ENCODE measurements at places on chromosomes 12 and 14. TPM values are rescaled to one million over a fixed set of nuclear protein-coding genes. Genes with fewer than 3 reads are reported as not detected.

DNA sequence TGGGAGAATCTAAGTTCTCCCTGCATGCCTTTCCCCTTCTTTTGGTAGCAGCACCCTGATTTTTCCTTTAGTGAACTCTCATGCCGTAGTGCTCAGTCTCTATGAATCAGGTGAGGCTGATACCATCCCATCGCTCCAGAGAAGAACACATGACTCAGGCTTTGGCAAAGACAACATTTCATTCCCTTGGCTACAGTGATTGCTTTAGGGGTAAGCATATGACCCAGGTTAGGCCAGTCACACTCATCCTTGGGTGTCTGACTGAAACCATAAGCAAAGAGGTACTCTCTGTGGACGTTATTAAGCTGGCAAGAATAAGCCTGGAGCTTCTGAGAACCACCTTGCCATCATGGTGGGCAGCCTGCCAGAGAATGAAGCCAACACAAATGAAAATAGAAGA lies 141.8 kb downstream of the MYRFL start:
- no peak for DNase-seq

DNA sequence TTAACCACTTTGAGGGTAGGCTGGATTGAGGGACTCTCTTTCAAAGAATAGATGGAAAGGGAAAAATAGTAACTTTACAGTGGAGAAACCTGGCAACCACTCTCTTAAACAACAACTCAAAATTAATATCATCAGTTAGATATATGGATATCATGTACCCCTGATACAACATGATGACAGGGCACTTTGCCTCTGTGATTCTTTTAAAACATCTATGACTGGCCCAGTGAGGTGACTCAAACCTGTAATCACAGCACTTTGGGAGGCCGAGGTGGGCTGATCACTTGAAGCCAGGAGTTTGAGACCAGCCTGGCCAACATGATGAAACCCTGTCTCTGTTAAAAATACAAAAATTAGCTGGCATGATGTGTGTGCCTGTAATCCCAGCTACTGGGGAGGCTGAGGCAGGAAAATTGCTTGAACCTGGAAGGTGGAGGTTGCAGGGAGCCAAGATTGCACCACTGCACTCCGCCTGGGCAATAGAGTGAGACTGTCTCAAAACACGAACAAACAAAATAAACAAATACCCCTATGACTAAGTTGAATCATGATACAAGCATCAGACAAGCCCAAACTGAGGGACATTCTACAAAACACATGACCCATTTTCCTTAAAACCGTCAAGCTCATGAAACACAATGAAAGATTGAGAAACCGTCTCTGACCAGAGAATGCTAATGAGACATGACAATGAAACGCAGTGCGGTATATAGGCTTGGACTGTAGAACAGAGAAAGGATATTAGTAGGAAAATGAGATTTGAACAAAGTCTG lies 26.4 kb upstream of the SLC7A8 start:
- DNase-seq = no peak

DNA sequence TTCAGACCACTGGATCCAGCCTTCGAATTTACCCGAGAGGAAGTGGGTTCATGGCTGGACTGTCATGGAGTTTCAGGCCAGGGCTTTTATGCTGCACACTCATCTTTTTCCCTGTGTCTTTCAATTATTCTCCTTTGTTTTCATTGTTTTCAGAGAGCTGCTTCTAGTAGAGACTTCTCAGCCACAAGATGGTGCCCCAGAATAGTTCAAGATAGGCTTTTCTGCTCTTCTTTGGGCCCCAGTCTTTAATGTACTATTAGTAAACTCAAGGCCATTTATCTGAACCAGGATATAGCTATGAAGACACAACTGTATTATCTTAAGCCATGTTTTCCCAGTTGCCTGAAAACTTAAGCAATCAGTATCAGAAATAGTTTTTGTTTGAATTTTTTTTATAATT lies 30.4 kb upstream of the PSMA6 start:
- no peak for DNase-seq

DNA sequence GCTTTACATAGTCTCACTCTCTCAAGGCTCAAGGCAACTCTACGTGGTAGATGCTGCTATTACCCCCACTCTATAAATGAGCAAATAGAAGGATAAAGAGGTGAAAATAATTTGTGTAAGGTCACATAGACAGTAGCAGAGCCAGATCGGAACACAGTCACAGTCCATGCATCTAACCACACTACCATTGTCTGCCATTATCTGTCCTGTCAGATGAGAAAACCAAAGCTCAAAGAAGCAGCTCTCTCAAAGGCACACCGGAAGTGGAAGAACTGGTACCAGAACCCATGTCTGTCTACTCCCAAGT lies 134.4 kb upstream of the NUDT4 start:
- DNase-seq = no peak

DNA sequence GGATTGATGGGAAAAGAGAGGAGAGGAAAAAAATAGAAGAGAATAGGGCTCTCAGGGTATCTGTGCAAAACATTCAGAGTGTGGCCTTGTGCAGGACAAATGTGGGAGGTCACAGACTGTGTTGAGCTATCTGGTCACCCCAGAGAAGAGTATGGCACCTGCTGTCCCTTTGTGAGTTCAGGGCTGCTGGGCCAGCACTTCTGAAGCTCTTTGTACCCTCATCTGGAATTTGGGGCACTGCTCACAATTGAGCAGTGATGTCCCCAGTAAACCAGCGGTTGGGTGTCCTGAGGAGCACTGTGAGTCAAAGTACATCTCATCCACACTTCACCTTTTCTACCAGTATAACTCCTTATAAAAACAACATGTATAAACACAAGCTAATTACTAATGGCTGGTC lies 2.6 kb upstream of the KRT81 start:
- DNase-seq = no peak

GRCh38 chr12:94721173-94721572 lies 70.8 kb upstream of the TMCC3 start:
- no peak for DNase-seq

GRCh38 chr12:107369679-107370078 lies 276.3 kb upstream of the CRY1 start:
- DNase-seq = no peak

DNA sequence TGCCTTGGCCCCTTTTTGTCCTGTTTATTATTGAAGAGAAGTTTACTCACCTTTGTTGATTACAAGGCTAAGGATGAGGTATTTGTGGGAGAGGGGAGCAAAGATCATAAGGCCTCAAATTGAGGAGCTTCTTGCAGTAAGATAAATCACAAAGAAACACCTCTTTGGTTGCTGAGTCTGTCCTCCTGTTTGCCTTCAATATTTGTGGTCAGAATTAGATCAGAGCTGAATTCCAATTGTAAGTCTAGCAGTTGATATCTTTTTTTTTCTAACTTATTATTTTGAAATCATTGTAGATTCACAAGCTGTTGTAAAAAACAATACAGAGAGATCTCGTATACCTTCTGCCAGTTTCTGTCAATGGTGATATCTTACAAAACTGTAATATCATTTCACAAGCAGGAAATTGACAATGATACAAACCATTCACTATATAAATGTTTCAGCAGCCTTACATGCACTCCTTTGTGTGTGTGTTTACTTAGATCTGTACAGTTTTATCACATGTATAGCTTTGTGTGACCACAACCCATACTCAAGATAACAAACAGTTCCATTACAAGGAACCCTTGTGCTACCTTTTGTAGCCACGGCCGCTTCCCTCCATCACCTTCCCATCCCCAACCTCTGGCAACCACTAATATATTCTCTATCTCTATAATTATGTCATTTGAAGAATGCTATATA lies 97.4 kb downstream of the KICS2 start:
- DNase-seq = no peak

- no peak for DNase-seq
Measured at GRCh38 chr14:65433157-65433556, 20.6 kb downstream of the FUT8 start.

GRCh38 chr12:57845478-57846284 lies 848 bp downstream of the CTDSP2 start:
- peak; percentile 95 for DNase-seq

GRCh38 chr12:64608901-64609535 lies 1.3 kb upstream of the RASSF3 start:
- peak; percentile 20 for DNase-seq

- no peak for DNase-seq
Measured at GRCh38 chr14:101188571-101188915, 285.0 kb upstream of the RTL1 start.

GRCh38 chr14:63896278-63896720 lies 43.5 kb downstream of the SYNE2 start:
- DNase-seq = no peak

DNA sequence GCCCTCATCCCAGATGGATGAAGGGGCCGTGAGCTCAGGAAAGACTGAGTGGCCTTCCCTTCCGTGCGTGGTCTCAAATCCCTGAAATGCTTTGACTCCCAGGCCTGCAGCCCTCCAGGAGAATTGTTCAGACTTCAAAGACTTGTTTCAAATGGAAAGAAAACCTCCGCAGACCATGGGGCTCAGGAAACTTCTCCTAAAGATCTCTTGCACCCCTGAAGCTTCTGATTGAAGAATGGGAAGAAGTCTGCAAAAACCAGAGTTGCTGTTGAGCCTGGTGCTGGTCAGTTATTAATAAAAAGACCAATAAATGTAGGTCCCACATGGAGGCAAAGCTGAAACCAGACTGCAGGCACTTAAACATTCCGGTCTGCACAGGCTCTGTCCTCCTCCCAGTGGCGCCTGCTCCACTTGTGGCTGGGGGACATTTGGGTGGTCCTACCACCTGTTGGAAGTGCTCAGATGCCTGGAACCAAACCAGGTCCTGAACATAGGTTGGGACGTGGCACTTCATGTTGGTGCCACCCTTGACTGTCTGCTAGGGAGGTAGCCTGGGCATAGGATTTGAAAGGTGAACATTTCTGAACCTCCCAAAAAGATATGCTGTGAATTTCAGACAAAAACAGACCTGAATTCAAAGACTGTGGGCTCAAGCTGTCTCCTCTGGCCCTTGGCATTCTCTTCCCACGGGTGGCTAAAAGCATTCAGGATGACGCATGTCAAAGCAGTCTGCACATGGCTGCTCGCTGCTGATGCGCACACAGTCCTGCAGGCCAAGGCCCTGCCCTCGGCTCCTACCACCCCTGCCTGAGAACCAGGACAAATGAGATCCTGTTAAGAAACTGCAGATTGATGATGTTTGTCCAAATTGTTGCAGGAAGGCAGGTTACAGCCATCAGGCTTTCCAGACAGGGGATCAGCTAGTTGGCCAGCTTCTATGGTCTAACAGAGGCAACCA lies 36.2 kb upstream of the MEG3 start:
- no peak for DNase-seq

DNA sequence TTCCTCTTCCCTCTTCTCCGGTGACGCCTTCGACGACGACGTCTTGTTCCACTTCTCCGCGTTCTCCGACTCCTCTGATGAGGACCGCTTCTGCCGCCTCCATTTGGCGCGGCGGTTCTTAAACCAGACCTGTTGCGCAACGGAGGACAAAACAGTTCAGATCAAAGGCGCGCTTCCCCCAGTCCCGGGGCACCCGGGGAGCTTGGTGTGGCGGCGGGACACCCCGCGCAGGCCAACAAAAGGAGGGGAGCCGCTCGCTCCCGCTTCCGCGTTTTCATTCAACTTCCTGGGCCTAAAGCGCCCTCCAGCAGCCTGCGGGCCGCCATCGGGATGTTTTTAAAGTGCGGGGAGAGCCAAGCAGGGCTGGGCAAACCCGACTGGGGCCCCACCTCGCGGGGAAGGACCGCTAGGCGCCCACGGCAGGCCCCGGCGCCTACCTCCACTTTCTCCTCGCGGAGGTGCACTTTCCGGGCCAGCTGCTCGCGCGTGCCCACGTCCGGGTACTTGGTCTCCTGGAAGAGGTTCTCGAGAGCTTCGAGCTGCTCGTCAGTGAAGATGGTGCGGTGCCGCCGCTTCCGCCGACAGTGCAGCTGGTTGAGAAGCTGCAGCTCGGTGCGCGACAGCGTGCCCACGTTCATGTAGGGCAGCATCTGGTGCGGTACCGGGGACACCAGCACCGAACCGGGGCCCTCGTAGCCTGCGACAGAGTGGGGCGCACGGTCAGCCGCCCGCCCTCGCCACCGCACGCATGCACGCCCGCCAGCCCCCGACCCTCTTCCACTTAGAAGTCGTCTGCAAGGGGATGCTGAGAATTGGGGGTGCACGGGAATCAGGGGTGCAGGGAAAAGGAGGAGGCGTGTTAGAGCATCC lies 1.2 kb downstream of the GSC start:
- DNase-seq = no peak

DNA sequence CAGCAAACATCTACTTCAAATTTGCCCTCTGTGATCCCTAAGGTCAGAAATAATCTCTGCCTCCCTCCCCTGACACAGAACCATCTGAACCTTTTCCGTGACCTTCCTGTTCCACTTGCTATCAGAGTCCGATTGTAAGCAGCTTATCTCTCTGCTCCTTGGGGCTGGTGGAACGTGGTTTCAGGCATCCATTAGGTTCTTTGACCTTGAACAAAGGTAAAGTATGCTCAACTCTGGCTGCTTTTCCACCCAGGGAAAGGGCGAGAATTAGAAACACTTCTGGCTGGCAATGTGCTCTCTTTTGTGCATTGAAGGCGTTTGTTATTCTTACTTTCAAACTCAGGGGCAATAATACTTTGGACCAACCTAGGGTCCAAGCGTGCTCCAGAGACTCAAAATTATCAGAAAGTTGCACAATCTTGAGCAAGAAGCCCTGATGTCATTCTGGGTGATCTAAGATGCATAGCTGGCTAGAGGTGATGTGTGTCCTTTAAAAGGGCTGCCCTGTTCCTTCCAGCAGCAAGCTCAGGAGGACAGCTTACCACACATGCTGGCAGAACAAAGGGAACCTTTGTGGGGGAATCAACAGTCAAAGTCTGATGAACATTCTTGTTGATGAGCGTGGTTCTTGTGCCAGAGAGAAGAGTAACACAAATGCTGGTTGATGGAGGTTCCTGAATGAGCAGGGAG lies 29.8 kb downstream of the ADGRD1 start:
- no peak for DNase-seq

The KCNC2 gene
- 0.02 TPM for total RNA-seq

The ZNF410 gene
- total RNA-seq = 19.5 TPM

The SERPINA3 gene
- 5,211 TPM for total RNA-seq

The NTF3 gene
- total RNA-seq = 3.6 TPM

All from right lobe of liver (tissue), 6 donors.